Hypothalamus (tissue), 51 donors: ENCODE measurements at places on chromosomes 7 and 10.

- DNase-seq: no peak
These were observed 61.6 kb downstream of the ENO4 start for GRCh38 chr10:116910910-116911309.

GRCh38 chr7:36625247-36625646 is 99.0 kb downstream of the AOAH start:
- DNase-seq: no peak

DNA sequence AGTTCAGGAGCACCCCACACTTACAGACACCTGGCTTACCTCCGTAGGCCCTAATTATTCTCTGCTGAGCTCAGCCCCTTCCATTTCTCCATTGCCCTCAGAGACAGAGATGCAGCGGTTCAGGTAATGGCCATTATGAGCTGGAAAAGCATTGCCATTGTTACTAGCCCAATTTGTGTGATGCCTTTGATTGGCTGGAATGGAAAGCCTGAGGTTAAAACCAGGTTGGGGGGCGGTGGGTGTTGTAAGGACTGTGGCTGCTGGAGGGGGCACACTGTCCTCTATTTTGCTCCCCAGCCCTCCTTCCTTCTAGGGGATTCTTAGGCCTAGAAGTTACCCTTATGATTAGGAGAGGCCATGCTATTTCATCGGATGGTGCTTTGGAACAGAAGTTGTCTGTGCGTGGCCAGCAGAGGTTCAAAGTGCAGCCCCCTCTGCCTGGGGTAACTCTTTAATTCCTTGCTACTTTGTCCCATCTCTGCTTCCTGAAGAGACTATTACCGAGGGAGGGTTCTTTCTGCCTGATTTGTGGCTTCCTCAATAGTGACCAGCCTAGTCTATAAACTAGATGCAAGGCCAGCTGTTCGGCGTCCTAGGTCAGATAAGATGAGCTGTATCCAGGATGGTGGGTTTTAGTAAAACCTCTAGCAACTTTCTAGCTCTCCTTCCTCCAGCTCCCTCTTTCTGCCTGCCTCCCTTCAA is 14.2 kb upstream of the ACSL5 start:
- DNase-seq: no peak

DNA sequence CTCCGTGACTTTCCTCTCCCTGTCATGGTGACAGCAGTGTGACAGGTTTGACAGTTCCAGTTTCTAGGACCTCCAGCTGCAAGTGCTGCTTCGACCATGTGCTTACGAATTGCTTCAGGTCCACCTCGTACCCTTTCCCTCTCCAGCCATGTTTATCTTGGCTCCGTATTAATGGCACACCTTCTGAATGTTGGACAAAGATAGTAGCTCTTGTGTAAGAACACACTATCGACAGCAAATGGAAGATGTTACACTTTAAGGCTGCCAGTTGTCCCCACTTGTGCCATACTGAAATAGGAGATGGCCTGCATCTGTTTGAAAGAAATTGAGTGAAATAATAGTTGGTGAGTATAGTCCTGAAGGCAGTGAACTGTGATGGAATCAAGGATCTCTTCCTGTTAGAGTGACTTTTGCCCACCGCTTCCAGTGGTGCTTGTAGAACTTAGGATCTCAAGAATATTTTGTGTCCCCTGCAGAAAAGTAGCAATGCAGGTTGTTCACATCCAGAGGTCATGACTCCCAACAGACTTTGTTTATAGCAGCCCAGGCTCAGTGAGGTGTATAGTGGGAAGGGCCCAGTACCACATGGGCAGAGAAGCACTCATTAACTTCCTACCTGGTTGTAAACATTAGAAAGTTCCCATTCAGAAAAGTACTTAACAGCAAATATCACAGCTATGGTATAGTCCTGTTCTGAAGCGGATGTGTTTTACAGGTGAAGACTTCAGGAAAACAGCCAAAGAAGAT is 629.7 kb upstream of the GALNT17 start:
- no peak for DNase-seq
